ENCODE measurements at places on chromosomes 2 and 18.

DNA sequence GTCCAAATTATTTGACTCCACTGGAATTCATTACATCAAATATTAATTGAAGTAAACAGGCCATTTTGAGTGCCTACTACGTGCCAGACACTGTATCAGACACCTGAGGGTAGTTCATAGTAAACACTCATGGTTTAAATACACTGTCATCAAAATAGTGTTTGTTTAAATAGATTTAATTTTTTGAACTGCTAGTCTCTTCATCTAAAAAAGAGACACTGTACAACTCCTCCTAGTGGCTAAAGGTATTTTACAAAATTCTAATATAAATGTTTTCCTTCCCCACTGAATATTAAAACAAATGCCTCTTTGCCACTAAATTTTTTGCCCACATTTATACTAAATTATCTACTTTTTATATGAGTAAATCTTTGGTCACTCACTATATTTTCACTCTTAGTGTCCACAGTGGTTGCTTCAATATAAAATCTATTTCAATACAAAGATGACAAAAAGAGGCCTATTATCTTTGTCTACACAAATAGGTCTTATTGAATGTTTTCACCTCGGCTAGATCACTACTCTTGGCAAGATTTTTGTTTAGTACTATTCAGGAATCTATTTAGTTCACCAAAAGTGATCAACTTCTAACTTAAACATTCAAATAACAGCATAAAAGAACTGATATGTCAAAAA is 122.1 kb downstream of the TMEM247 start:
- no peak for DNase-seq

GRCh38 chr2:177281400-177282180 is 17.1 kb upstream of the NFE2L2 start:
- no peak for DNase-seq

- DNase-seq, result no peak
These were observed 117.2 kb downstream of the VAPA start for GRCh38 chr18:10030816-10031541.

- DNase-seq, result no peak
These were observed 359 bp downstream of the TGFBRAP1 start for GRCh38 chr2:105329197-105329554.

DNA sequence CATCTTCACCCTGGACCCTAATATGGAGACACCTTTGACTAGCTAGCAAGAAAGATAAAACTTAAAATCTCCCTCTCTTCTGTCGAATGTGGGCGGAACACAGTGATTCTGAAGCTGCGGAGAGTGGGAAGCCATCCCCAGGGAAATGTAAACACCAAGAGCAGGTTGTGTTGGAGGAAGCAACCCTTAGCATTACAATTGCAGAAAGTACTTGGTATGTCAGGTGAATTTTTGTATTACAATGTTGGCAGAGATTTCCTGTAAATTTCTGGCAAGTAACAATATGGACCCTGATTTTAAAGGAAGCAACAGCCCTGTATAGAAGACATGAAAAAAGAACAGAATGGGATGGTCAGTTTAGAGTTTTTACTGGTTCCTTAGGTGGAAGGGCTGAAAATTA is 35.8 kb downstream of the TSN start:
- no peak for DNase-seq

GRCh38 chr18:7945882-7946281 is 378.8 kb downstream of the PTPRM start:
- no peak for DNase-seq

- DNase-seq, result no peak
These were observed 42.9 kb upstream of the MYO1B start for GRCh38 chr2:191202209-191202721.

GRCh38 chr18:76494231-76495005 is 624 bp downstream of the ZNF516 start:
- no peak for DNase-seq

- no peak for DNase-seq
These were observed 31.1 kb upstream of the CD8A start for GRCh38 chr2:86821842-86822241.

DNA sequence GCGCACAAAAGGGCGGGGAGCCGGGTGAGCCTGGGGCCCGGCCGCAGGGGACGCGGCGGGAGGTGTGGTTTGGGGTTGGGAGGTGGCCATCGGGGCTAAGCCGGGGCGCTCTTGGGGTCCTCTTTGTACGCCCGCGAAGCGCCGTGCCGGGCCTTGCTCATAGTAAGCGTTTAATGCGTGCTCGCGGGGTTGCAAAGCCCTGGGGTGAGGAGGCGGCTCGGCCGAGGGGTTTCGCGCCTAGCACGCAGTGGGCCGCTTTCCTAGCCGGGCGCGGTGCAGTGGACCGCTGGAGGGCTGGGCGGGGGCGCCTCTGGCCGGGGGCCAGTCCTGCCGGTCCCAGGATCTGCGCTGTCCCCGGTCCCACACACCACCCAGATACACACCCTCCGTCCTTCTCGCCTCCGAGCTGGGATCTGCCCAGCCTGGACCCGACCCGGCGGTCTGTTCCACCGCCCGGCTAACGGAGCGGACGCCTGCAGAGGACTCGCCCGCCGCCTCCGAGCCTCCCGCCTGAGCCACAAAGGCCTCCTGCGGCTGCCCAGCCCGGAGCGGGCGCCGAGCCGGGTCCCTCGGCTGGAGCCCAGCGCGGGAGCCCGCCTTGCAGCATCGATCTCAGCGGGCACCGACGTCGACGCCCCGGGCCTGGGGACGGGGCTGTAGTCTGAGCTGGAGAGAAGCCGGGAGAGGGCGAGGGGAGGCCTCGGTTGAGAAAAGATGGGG is 564 bp downstream of the DPYSL5 start:
- no peak for DNase-seq

DNA sequence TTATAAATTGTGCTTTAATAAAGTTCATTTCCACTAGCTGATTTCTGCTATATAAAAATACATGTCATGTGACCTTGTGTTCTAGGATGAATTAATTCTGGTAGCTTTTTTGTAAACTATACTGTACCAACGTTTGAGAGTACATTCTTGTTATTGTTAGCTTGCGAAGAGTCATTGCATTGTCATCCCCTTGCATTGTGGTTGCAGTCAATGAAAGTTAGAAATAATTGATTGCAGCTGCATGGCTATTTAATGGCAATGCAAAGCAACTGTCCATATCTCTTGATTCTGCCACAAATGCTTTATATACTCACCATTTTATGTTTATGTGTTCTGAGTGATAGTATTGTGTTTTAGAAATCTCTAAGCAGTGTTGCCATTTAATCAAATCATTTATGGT is 91.6 kb downstream of the ZNF407 start:
- no peak for DNase-seq

DNA sequence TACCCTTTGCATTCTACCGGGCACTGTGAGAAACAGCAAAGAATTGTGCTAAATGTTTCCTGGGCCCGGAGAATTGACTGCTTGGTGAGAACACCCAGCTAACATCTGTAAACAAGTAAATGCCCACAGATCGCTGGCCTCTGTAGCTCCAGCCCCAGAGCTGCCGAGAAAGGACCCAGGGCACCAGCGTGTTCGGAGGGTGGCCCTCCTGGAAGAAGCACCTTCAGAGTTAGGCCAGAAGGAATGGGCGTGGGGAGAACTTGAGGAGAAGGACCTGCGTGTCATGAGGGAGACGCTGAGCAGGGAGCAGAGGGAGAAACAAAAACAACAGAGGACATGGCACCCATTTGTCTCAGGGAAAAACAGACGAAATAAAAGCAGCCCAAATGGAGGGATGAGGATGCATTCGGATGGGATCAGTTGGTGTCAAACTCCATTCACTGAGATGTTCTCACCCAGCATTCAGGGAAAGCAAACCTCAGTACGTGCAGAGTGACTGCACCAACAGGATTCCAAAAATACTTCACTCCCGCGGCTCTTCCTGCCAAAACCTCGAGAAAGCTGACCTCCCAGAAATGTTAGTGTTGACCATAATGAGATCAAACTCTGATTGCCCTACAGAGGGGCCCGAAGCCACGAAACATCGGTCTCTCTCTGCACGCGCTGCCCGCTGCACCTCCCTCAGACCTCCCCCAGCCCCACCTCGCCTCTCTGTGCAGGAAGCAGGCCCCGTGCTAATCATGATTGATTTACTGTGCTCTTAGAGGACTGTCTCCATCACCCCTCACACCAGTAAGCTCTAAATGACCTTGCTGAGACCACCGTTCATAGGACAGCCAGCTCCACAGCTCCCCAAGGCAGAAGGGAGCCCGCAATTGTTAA is 376.3 kb upstream of the SALL3 start:
- DNase-seq, result no peak

DNA sequence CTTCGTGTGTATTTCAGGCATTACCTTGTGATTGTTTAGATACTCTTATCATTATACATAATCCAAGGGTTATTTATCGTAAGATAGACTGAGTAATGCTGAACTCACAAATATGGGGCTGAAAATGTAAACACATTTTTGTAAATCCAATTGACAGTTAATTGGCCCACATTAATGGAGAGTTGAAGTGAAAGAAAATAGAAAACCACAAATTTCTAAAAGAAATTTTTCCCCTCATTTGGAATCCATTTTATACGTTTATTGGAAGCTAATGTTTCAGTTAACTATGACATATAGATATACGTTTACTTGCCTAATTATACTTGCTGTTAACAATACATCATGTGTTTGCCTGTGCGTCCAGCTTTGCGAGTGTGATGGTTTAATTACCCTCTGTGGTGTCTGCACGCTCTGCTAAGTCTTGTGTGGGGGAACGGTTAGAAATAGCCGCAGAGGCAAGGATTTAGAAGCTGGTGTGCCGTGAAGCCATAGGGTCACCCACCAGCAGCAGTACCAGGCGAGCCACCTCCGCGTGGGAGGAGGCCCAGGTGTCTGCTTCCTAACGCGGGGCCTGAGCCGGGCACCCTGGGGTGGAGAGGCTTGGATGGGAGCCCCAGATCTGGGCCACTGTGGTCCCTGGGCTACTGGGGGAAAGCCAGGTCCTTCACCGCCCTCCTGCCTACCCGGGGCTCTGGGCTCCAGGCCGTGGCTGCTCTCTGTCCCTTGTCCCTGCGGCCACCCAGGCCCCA is 38.0 kb downstream of the TSHZ1 start:
- DNase-seq, result no peak

- no peak for DNase-seq
These were observed 959.6 kb downstream of the SLC4A3 start for GRCh38 chr2:220586980-220587530.

DNA sequence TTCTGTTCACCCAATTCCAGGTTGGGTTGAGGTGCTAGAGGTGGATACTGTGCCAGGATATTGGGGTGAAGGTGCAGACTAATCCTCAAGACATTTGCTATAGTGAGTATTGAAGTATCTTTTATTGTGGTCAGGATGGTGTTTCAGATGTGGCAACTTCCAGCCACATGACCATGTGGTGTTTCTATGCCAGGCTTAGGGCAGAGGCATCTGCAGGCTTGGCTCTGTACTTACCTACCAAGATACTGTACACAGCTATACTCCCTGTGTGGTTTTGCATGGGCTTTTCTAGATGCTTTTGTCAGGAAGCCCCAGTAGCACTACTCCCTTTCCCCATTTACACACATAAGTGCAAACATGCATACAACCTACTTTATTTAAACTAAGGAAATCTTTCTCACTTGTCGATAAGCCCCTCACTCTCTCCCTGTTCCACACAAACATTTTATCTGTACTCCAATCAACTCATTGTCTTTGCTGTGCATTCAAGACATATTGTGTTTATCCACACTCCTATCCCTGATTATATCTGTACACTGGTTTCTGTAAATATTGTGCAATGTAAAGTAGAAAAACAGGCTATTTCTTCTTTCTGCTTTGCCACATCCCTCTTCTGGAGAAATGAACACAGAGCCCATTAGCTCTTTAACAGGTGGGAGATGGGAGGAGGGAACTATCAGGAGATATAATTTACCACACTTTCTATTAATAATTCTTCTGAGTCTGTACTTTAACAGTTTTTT is 12.3 kb downstream of the ARL6IP6 start:
- peak; percentile 6 for DNase-seq

GRCh38 chr2:148303161-148303560 is 282.3 kb downstream of the MBD5 start:
- no peak for DNase-seq

GRCh38 chr2:150182566-150183235 is 304.8 kb downstream of the RND3 start:
- no peak for DNase-seq

All from activated CD8-positive, alpha-beta memory T cell treated with anti-CD3 and anti-CD28 coated beads for 1 hour (primary cell).